ENCODE measurements at places on chromosomes 7 and 10. TPM values are rescaled to one million over a fixed set of nuclear protein-coding genes. Genes with fewer than 3 reads are reported as not detected.
A peak's percentile ranks its signal among the peaks of the same experiment; 100 is the strongest.

FBXL15 gene
- total RNA-seq: 8.6 TPM

- DNase-seq: no peak
Observed at GRCh38 chr7:129775695-129776361, 164.3 kb downstream of the NRF1 start.

RAB19 gene
- total RNA-seq: 0.50 TPM

CC2D2B gene
- total RNA-seq: 0.60 TPM

GRCh38 chr7:47893238-47893637 is 55.0 kb downstream of the PKD1L1 start:
- no peak for DNase-seq

DNA sequence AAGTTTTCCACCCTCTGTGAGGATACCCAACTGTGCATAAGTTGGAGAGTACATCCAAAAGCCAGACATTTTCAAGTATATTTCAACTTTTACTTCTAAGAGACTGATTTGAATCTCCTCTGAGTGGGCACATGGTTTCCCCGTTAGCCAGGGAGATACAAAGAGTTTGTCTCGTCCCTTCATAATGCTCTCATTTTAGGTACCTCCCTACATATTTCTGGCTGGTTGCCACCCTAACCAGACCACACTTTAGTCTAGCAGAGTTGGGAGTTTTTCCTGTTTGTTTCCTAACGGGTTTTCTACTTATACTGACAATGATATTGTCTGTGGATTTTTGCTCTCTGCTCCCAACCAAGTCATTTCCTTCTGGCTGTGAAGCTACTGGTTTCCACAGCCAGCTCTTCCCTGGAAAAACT is 180.3 kb downstream of the CCDC71L start:
- DNase-seq: no peak

MLLT10 gene
- 46.9 TPM for total RNA-seq

DNA sequence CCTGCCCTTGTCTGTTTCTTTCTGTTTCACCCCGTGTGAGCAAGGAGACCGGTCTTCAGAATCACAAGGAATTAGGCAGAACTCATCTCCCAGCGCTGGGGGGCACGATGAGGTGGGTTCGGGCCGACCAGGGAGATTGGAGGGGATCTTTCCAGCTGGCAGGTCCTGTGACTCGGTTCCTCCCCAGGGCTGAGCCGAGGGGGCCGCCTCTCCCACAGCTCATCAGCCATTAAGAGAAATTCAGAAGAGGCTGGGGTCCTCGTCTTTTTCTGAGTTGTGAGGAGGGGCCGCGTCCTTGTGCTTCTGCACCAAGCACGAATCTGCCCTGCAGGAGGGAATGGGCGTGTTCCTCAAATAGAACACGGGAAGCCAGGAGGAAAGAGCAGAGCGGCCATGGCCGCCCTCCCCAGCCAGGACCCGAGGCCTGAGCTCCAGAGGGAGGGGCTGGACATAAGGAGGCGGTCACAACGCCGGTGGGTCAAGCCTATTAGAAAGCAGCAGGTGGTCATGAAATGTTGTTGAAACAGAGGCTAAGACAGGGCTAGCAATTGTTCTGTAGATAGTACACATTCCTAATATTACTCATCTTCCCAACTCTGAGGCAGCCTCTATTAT is 125.3 kb downstream of the ADARB2 start:
- DNase-seq: no peak

DNA sequence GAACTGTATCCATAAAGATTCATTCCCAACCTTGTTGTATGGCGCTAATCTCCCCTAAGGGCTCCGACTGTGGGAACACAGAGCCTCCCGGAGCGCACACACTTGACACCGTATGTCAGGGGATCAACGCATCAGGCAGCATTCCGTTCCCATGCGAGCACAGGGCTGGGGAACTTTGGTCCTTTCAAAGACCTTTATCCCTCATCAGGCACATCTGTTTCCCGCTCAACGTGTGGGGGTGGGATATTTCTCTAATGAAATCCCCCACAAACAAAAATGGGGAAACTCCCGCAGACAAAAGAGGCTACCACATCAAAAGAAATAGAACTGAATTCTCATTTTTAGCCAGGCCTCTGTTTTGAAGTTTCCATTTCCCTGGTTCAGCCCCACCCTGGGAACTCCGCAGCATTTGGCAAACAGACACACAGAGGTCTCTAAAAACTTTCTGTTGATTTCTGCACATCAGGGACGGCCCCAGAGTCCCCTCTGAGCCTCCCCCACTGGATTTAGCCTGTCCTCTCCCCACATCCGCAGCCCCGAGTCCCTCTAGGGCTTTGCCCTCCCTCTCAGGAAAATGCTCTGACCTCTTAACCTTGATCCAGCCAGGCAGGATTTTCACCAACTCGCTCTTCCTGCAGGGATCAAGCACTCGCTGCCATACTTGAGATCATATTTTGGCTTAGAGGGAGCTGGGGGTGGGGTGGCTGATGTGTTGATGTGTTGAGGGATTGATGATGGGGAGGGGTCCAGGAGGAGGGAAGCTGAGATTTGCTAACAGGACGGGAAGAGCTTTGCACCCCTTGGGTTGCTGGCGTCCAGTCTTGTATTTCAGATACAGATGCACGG is 6.6 kb downstream of the CPA5 start:
- DNase-seq: no peak

- DNase-seq: no peak
Observed at GRCh38 chr10:48938281-48938680, 1.4 kb downstream of the LRRC18 start.

DNA sequence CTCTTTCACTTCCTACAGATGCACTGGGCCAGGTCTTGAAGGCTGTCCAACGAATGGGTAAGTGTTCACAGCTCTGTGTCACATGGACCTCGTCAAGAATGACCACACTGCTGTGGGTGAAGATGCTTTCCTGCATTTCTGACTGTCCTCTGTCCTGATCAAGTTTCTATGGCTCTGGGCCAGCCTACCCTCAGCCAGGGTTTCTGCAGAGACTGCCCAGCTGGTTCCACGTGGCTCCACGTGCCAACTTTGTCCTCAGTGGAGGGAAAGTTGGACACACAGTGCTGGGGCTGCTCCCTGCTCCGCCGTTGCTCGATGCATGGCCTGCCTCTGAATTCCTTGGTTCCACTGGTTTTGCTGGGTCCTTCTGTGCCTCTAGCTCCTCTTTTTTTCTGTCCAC is 152.3 kb downstream of the EGFR start:
- DNase-seq: no peak

SPAG6 gene
- not detected for total RNA-seq

- DNase-seq: peak; percentile 16
Observed at GRCh38 chr7:51308265-51308664, 8.3 kb downstream of the COBL start.

LLCFC1 gene
- not detected for total RNA-seq

GRCh38 chr10:8102708-8103401 is 48.4 kb downstream of the GATA3 start:
- DNase-seq: no peak

CH25H gene
- 0.22 TPM for total RNA-seq

CAMK1D gene
- 27.4 TPM for total RNA-seq

- DNase-seq: no peak
Observed at GRCh38 chr10:63769367-63769766, 248.2 kb downstream of the REEP3 start.

DNA sequence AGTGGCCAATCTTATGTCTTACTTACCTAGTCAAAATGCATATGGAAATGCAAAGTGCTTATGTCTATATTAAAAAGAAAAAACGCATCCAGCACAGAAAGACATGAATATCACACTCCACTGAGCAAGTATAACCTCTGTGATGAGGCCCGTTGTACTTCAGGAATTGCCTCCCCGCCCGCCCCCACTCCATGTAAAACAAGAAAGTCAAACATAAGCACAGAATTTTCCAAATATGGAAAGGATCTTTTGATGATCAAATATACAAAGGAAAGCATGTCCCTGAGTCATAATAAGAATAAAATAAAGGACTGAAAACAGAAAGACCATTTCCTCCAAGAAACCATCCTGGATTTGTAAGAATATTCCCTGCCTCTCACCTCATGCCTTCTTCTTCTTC is 229.1 kb downstream of the BAMBI start:
- DNase-seq: peak; percentile 33

CPSF4 gene
- 42.8 TPM for total RNA-seq

- DNase-seq: peak; percentile 31
Observed at GRCh38 chr10:133324198-133324792, 12.4 kb downstream of the CALY start.

SCIN gene
- total RNA-seq: 0.27 TPM

GRCh38 chr7:43888993-43889945 is 17.1 kb downstream of the URGCP start:
- no peak for DNase-seq

- DNase-seq: no peak
Observed at GRCh38 chr7:20861468-20861867, 74.8 kb upstream of the SP8 start.

SPDYE16 gene
- not detected for total RNA-seq

DNA sequence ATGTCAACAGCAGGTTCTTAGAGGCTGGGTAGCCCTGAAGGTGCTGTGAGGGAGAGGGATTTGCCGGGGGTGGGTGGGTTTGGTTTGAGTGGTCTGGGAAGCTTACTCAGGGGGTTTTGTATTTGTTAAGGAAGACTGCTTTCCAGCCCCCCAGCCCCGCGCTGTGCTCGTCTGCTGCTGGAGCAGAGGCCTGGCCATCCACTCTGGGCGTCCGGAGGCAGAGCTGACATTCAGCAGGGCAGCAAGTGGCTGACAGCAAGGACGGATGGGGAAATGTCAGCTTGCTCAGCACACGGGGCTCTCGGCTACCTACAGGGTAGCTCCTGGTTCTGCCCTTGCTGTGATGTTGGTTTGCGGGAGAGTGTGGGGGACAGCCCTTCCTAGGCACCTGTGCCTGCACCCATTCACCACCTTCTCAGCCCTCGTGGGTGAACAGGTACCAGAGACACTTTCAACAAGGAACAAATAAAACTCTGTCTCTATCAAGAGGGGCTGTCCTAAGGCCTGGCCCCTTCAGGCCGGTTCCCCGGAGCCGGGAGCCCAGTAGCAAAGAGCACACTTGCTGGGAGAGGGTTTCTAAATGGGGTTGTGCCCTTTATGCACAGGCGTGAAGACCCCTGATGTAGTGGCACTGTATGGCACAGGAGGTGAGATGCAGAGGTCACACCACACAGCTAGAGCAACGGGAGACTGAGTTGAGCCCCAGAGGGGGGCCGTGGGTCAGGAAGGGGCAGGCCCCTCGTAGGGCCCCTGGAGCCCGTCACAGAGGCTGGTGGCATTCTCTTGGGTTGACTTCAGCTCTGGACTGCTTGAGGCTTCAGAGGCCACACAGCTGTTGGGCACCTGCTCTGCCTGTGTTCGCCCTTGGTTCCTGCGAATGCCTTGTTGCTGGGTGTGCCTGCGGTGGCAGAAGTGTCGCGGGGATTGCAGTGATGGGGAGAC is 72.2 kb upstream of the SHH start:
- DNase-seq: no peak

- peak; percentile 35 for DNase-seq
Observed at GRCh38 chr10:121886997-121887622, 40.7 kb downstream of the ATE1 start.

DNA sequence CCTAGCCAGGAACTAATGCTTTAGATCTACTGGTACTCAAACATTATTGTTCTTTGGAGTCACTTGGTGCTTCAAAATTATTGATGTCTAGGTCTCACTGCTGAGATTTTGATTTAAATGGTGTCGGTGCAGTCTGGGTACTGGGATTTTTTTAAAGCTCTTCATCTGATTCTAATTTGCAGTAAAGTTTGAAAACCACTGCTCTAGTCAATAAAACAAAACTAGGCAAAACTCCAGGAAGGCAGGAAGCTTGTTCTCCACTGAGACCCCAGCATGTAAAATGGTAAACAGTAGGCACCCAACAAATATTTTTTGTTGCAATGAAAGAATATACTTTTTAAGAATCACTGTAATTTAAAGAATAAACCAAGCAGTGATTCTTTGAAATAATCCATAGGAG is 49.7 kb downstream of the ADD3 start:
- DNase-seq: no peak

- DNase-seq: no peak
Observed at GRCh38 chr7:53475776-53476175, 440.3 kb downstream of the POM121L12 start.

- no peak for DNase-seq
Observed at GRCh38 chr10:116704926-116705325, 37.4 kb downstream of the HSPA12A start.

GRCh38 chr10:131160219-131160875 is 151.2 kb downstream of the TCERG1L start:
- DNase-seq: no peak

DNA sequence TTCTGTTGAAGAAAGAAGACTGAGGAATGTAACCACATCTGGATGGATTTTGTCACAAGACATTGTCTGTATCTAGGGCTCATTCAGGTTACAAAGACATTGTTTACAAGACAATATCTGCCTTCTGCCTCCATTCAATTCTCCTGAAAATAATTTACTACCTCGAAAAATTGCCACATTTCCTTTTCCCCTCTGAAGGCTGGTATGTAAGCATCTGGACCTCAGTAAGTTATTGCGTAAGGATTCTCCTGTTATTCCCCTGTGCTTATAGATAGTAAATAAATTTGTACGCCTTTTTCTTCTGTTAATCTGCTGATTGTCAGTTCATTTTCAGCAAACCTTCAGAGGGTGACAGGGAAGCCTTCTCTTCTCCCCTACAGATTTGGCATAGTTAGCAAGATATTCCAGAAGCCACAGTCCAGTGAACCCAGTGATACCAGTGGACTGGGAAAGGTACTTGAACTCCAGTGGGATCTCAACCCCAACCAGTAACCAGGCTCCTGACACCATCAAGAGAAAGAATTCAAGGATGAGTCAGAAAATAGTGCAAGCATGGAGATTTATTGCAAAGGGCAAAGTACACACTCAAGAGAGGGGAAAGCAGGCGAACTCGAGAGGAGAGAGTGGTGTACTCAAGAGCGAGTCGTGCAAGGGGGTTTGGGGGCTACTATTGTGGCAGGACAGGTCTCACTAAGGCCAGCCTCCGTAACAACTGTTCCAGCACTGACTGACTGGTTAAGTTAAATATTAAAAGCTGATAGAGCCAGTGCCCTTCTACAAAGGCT is 706.9 kb upstream of the GHITM start:
- no peak for DNase-seq

DNA sequence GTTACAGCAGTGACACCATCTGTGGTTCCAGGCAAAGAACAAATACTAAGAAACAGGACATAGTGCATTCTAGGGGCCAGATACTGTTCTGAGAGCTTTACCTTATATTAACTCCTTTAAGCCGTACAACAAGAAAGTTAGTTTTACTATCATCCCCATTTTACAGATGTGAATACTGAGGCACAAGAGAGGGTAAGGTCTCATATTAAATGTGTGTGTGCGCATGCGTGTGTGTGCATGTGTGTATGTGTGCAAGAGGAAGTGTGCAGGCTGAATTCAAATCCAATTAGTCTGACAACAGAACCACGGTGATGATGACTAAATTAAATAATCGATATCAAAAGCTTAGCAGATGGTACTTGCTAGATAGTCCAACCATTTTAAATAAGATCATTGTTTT is 11.0 kb downstream of the TECTB start:
- no peak for DNase-seq

Data from astrocyte (in vitro differentiated cells and primary cell).